ENCODE measurements at places on chromosomes 4 and X.

GRCh38 chr4:142549726-142550463, 296.2 kb downstream of the INPP4B start:
- DNase-seq = peak; percentile 64

DNA sequence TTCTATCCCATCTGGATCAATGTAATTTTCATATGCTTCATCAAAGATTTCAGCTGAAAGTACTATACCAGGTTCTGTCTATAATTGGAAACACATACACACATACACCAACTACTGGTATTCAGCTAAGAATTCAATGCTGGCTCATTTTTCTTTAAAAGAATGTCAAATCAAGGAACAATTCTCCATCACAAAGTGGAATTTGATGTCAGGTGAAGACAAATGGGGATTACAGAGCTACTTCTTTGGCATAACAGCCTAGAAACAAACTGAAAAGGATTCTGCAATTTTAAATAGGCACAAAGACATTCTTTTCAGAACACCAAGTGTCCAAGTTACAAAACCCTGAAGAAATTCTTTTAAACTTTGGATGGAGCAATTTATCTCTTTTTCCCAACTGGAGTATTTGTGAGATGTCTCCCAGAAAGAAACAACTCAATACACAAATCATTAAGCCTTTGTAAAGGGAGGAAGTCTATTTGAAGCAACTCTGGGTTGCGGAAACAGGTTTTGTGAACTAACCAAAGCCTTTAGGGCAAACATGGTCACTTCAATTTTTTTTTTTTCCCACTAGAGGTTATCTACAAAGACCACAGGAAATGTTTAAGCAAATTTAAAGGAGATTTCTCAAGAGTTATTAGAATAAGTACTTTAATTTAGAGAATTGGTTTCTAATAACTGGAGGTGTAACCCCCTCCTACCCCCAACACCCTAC, 1.9 kb upstream of the FAM9C start:
- DNase-seq = no peak

- DNase-seq = no peak
Observed at GRCh38 chrX:12396584-12396983, 258.3 kb downstream of the FRMPD4 start.

GRCh38 chr4:158051401-158052235, 121.2 kb downstream of the GASK1B start:
- peak; percentile 96 for DNase-seq

DNA sequence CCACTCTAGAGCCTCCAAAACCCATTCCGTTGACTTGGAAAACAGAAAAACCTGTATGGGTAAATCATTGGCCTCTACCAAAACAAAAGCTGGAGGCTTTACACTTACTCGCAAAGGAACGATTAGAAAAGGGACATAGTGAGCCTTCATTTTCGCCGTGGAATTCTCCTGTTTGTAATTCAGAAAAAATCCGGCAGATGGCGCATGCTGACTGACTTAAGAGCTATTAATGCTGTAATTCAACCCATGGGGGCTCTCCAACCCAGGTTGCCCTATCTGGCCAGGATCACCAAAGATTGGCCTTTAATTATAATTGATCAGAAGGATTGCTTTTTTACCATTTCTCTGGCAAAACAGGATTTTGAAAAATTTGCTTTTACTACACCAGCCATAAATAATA, 60.8 kb downstream of the ZNF732 start:
- DNase-seq = peak; percentile 50

DNA sequence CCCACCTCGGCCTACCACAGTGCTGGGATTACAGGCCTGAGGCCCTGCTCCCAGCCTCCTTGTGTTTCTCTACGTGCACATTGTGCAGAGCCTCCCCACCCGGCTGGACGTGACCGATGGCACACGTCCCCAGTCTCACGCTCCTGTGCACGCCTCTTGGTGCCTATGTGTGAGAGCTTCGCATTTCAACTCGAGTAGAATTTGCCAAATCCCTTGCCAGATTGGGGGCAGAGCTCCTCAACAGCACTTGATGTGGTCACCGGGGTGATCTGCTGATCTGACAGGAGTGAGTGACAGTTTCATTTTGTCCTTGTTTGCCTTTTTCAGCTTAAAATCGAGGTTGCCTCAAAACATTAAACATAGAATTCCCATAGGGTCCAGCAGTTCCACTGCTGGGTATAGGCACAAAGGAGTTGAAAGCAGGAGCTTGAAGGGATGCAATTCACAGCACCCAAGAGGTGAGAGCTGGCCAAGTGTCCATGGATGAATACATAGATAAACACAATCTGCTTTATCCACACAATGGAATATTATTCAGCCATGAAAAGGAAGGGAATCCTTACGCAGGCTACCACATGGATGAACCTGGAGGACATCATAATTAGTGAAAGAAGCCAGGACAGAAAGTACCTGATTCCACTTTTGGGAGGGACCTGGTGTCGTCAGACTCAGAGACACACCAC, 17.6 kb downstream of the TMEM187 start:
- DNase-seq = no peak

- DNase-seq = no peak
Observed at GRCh38 chr4:148978301-148978700, 536.1 kb upstream of the NR3C2 start.

- no peak for DNase-seq
Observed at GRCh38 chr4:69859140-69859685, 732 bp downstream of the SULT1E1 start.

GRCh38 chrX:69503228-69503781, 821 bp upstream of the NALF2 start:
- peak; percentile 18 for DNase-seq

GRCh38 chr4:23320931-23321587, 568.8 kb downstream of the PPARGC1A start:
- no peak for DNase-seq

DNA sequence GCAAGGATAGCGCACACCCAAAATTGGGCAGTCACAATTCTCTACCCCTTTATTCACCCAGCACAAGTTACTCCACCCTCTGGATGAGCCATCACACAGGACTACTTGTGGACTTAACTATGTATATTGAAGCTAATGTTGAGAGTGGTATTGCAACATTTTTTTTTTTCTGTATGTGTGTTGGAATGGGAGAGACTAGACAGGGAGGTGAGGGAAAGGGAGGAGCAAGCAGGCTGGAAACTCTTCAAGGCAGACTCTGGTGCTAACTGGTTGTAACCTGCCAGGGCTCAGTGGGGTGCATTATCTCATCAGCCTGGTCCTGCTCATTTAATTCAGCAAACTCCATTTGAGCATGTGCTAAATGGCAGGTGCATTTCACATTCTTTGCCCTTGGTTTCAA, 18.4 kb upstream of the CWH43 start:
- no peak for DNase-seq

DNA sequence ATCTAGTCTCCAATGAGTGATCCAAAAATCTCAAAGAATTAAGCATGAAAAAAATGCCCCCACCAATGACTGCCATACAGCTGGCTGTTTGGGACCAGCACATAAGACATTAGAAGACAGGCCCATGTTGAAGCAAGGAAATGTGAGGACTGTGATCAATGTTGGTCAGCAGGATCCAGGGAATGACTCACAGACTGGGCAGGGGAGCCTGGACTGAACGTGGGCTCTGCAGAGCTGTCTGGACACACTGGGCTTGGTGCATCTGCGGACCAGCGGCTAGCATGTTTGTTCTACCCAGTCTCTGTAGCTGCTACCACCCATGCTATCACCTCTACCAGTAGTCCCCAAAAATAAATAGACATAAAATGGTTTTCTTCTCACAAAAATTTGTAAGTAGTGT, 108.6 kb downstream of the PALLD start:
- peak; percentile 60 for DNase-seq

GRCh38 chr4:41753942-41754341, 5.4 kb upstream of the PHOX2B start:
- no peak for DNase-seq

DNA sequence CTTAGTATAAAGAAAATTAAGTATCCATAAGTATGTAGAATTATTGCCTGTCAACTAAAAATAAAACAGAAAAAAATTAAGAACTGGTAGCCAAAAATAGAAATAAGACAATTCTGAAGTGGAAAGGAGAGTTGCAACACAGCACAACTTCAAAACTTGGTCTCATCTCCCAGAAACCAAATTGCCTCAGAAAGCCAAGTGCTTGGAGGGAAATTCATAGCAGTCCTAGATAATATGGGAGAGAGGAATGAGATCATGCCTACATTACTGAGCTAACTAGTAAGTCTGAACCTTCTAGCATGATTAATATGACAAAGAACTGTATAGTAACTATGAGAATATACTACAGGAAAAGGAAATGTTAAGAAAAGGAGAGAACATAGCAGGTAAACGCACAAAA, 256.5 kb downstream of the LDB2 start:
- DNase-seq = peak; percentile 67

DNA sequence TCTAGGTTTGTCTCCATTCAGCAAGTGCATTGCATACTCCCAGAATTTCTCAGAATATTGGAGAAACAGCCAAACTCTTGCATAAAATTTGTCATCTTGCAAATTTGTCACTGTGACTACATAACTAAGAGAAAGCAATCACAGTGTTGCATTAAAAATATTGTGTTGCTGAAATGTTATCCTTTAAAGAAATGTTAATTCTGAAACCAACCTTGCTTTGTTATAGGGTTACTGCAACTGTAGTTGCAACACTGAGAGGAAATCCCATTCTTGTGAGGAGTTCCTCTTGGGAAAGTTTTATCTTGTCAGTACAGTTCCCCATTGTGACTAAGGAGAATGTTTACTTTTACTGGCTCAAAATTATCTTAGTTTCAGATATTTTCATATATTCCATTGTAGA, 20.9 kb downstream of the CYBB start:
- DNase-seq = peak; percentile 5

DNA sequence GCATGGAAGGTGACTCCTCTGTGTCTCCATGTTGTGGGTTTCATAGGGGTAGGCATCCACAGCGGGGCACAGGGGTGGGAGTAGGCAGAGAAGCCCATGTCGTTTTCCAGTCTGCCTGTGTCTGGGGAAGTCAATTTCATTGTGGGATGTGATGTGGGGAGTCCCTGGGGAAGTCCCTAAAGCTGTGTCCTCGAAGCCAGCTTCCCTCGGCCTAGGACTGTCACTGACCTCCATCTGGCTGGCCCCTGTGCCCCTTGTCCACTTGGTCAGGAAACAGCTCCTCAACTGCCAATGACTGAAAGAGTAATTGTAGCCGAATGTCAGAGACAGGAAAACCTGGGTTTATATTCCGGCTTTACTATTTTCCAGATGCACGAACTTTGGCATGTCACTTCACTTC, 109.6 kb downstream of the DRD5 start:
- DNase-seq = no peak

DNA sequence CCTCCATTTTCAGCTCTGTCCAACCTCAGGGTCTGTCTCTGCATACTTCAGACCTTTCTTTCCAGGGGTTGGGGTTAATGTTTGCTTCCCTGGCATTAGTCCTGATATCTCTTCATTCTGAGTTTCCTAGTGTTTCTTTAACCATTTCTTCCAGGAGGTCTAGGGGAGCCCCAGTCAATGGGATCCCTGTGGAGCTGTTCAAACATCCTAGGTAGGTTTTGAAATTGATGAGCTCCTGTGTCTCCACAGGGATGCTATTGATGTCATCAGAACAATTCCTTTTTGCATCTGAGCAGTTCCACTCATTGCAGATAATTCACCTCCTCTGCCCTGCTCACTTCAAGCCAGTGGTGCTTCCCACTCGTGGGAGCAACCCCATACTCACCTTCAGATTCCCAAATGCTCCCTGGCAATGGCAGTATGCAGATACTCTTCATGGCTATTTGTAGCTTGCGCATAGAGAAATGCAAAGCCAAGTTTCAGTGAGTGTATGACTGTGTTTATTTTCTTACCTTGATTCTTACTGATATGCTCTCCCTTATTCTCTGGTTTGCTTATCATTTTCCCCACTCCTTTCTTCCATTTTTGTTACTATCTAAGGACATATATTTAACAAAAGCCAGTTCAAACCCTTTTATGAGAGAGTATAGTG, 33.7 kb upstream of the LIMCH1 start:
- DNase-seq = no peak

- peak; percentile 92 for DNase-seq
Observed at GRCh38 chr4:7960790-7961655, 21.4 kb upstream of the AFAP1 start.

GRCh38 chrX:111270339-111270738, at the start of gene CAPN6:
Gene CAPN6, minus strand, starts transcription at chrX:111270483. Its CDS starts 6,547 bp downstream, at chrX:111263936.
- DNase-seq = no peak

DNA sequence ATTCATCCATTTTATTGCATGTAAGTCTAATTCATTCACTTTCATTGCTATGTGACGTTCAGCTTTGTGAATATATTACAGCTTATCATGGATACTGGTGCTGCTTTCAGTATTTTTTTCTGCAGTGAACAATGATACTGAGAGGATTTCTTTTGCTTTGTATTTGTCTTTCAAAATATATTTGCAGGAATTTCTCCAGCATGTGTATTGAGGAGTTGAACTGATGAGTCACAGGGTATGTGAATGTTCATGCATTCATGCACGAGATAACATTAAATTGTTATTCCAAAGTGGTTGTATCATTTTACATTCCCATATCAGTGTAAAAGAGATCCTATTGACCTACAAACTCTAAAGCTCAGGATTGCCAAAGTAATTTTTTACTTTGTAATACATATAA, 283.8 kb upstream of the ARSJ start:
- peak; percentile 61 for DNase-seq

- no peak for DNase-seq
Observed at GRCh38 chr4:780716-781492, 45.0 kb downstream of the CPLX1 start.

- no peak for DNase-seq
Observed at GRCh38 chr4:120082251-120082650, 15.6 kb upstream of the MAD2L1 start.

DNA sequence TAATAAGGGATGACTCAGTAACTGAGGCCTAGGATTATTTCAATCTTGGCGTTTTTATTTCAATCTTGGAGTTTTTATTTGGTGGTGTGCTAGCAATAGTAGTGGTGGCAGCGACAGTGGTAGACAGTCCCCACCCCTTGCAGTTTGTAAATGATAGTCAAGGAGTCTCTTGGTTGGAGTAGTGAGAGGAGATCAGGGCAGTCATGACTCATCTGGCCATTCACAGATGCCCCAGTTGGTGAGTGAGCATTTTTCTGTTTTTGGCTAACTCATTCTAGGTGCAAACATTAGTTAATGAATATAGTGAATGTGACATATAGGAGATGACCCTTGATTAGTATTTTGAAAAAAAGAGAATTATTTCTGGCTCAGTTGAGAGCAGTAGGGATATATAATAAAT, 93.5 kb upstream of the ADAD1 start:
- no peak for DNase-seq

GRCh38 chr4:155777971-155778735, 19.3 kb downstream of the GUCY1B1 start:
- no peak for DNase-seq

DNA sequence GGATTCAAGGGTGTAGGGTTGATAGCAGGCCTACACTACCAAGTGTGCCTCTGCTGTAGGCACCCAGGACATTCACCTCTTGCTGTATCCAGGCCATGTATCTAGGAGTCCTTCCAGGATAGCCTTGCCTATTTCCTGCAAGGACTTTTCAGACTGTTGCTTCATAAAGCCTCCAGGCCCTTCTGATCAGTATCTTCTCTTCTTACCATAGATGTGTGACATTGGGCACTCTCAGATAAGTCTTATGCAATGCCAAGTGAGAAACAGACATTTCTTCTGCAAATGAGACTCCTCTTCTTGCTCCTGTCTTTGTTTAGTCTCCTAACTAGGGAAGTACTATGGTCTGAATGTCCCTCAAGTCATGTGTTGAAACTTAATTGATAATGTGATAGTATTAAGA, 386.8 kb downstream of the ANKRD50 start:
- no peak for DNase-seq

- no peak for DNase-seq
Observed at GRCh38 chrX:77447653-77448569, 722 bp downstream of the FGF16 start.
